HFFc6 (cell line): ENCODE measurements at places on chromosomes 2 and 18. TPM values are rescaled to one million over a fixed set of nuclear protein-coding genes. Genes with fewer than 3 reads are reported as not detected.
A peak's percentile ranks its signal among the peaks of the same experiment; 100 is the strongest.

- peaks cover 19% of the 10 kb centered on the region for H3K27me3 ChIP-seq
- H3K4me3 ChIP-seq: no peak overlapping the region
- H3K27ac ChIP-seq: no peak overlapping the region
- DNase-seq: no peak
- peaks cover 47% of the 10 kb centered on the region for H3K4me1 ChIP-seq
These were observed 159.4 kb upstream of the TWIST2 start for GRCh38 chr2:238688193-238689153.

DNA sequence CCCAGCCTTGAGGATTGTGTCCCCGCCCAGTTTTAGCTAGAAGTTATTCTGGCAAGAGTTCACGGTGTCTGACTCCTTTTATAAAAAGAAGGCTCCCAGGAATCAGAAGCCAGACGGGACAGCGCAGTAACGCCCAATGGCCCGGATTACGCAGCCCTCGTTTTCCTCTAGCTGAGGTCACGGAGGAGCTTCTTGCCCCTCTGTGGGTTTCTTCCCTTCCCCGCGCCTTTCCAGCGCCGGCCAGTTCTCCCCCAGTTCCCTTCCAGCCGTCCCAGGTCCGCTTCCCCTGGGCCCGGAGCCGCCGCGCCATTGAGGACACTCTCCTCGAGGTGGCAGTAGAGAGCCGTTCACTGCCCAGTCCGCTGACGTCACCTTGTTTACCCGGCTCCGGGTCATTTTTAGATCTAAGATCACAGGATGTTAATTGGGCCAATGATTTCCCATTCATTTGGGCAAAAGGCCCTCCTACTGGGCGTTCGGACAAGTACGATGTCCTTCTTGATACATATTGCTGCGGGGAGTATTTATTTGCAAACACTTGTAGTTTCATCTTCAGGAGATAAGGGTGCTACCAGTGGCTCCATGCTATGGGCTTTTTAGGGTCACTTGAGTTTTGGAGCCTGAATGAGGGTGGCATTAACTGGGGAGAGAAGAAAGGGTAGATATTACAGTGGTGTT, 81.5 kb upstream of the PPM1B start:
- H3K4me1 ChIP-seq: peaks cover 12% of the 10 kb centered on the region
- peak overlapping the region; percentile 3; the same call in 1 of the 2 replicates for H3K27ac ChIP-seq
- H3K36me3 ChIP-seq: no peaks in the 10 kb centered on the region
- peak; percentile 63 for DNase-seq
- peaks cover 6% of the 10 kb centered on the region; the same call in 1 of the 2 replicates for H3K27me3 ChIP-seq

- no peak for DNase-seq
- H3K27ac ChIP-seq: no peak overlapping the region
- no peaks in the 10 kb centered on the region for H3K27me3 ChIP-seq
- no peak overlapping the region for H3K4me3 ChIP-seq
- peaks cover 21% of the 10 kb centered on the region for H3K4me1 ChIP-seq
These were observed 96.6 kb upstream of the NRP2 start for GRCh38 chr2:205585449-205586383.

DNA sequence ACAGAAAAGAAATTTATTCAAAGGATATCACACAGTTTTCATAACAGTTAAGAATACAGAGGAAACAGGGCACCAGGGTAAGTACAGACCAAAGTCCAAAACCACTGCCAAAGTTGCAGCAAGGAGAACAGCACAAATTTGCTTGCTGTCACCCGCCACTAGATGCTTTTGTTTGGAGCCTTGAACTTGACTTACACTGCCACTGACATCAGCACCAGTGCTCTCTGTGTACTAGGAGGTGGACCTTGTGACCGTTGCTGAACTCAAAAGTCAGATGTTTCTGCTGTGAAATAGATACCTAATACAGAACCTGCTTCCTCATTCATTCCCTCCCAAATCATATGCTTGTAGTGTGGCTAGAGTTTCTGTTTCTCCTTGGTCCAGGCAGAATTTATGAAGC, 578.3 kb upstream of the TMEFF2 start:
- no peak overlapping the region for H3K27ac ChIP-seq
- no peak overlapping the region for H3K4me3 ChIP-seq
- no peaks in the 10 kb centered on the region; the same call in 1 of the 2 replicates for H3K36me3 ChIP-seq
- no peak for DNase-seq
- no peaks in the 10 kb centered on the region; the same call in 1 of the 2 replicates for H3K27me3 ChIP-seq

GRCh38 chr2:143489145-143489544, 359.9 kb downstream of the ARHGAP15 start:
- H3K4me3 ChIP-seq: peak overlapping the region; percentile 79
- H3K27ac ChIP-seq: peak overlapping the region; percentile 81
- peaks cover 21% of the 10 kb centered on the region for H3K4me1 ChIP-seq
- H3K27me3 ChIP-seq: no peaks in the 10 kb centered on the region; the same call in 1 of the 2 replicates

- peaks cover 34% of the 10 kb centered on the region for H3K4me1 ChIP-seq
- peaks cover 14% of the 10 kb centered on the region; the same call in 1 of the 2 replicates for H3K36me3 ChIP-seq
- H3K27ac ChIP-seq: peak overlapping the region; percentile 81
- no peak for DNase-seq
- peak overlapping the region; percentile 61 for H3K4me3 ChIP-seq
These were observed 123.6 kb upstream of the STK17B start for GRCh38 chr2:196295005-196295404.

DNA sequence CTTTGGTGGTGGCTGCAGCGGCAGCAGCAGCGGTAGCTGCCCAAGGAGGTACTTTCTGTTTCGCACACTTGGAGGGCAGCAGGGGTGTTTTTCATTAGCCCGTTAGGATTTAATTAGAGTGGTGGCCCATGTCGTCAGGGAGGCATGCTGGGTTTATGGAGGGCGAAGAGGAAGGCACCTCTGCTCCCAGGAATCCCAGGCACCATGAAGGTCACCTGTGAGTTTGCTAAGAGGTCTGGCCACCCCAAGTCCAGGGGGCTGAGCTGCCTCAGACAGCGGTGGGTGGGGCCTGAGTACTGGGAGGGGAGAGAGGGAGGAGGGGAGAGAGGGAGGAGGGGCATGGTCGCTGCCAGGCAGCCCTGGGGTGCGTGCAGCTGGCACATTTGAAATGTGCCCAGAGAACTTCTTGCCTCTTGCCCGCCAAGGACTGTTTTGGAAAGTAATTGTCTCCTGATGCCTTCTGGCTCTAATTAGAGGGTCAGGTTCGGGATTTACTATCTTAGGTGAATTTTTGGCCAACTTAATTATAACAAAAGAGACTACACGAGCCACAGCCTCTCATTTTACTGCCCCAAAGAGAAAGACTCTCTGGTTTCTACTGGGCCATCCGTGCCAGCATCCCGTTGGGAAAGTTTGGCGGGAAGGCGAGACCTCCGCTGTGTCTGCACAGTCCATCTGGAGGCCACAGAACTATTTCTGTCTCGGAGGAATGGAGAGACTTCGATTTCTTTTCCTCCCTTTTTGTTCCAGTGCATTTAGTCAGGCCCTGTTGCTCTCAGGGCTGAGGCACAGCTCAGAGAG, 62.0 kb downstream of the GLI2 start:
- peaks cover 8% of the 10 kb centered on the region for H3K27me3 ChIP-seq
- peaks cover 32% of the 10 kb centered on the region for H3K36me3 ChIP-seq
- H3K4me3 ChIP-seq: no peak overlapping the region
- peaks cover 76% of the 10 kb centered on the region for H3K4me1 ChIP-seq
- DNase-seq: no peak

GRCh38 chr2:45380131-45380836, 230.8 kb downstream of the SRBD1 start:
- DNase-seq: peak; percentile 30
- H3K27ac ChIP-seq: no peak overlapping the region
- no peak overlapping the region for H3K4me3 ChIP-seq
- H3K36me3 ChIP-seq: no peaks in the 10 kb centered on the region
- peaks cover 21% of the 10 kb centered on the region for H3K4me1 ChIP-seq

DNA sequence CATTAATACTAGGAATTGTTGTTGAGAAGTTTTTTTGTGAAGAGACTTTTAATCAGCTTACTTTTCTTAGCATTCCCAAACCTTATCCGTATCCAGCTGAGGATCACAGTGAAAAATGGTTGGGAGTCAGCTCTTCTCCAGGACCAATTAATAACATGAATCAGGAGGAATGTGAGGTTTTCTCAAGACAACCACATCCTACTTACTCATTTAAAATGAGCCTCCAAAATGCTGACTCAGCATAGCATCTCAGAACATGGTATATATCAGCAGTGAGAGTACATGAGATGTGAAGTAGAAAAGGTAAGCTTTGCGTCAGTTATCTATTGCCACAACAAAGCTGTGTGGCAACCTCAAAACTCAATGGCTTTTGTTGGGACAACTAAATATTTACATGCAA, 140.3 kb downstream of the NRP2 start:
- peak; percentile 76 for DNase-seq
- H3K4me1 ChIP-seq: peaks cover 16% of the 10 kb centered on the region
- peaks cover 10% of the 10 kb centered on the region for H3K27me3 ChIP-seq

- H3K27ac ChIP-seq: no peak overlapping the region
- peaks cover 6% of the 10 kb centered on the region; the same call in 1 of the 2 replicates for H3K36me3 ChIP-seq
- H3K27me3 ChIP-seq: no peaks in the 10 kb centered on the region
- DNase-seq: peak; percentile 12
These were observed 476.3 kb upstream of the VWC2L start for GRCh38 chr2:213934560-213934959.

GRCh38 chr2:223877721-223878410, 40.5 kb upstream of the AP1S3 start:
- peaks cover 4% of the 10 kb centered on the region; the same call in 1 of the 2 replicates for H3K27me3 ChIP-seq
- H3K4me3 ChIP-seq: no peak overlapping the region
- DNase-seq: no peak
- H3K4me1 ChIP-seq: no peaks in the 10 kb centered on the region
- no peak overlapping the region for H3K27ac ChIP-seq

DNA sequence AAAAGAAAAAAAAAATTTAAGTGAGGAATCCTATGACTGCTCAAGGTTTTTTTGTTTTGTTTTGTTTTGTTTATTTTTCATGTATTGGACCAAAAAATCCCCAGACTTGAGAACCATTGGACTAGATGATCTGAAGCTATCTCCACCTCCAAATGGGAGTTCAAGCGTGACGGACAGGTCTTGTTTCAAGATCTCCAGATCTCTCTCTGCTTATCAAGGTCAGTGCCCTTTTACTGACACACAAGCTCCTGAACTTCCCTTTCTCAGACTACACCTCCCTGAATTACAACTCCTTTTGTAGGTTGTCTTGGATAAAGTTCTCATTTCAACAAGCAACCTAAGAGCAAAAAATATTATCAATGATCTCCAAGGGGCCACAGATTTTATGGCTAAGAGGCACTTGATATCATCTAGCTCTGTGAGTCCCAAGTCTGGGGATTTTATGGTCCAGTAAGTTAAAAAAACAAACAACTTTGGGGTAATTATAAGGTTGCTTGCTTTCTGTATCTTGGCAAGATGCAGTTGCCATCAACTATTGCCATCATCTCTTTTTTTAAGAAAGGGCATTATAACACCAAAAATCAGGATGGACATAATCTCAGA, 396.0 kb upstream of the ATP5MC3 start:
- no peaks in the 10 kb centered on the region for H3K4me1 ChIP-seq
- H3K27me3 ChIP-seq: no peaks in the 10 kb centered on the region; the same call in 1 of the 2 replicates
- no peaks in the 10 kb centered on the region for H3K36me3 ChIP-seq
- H3K4me3 ChIP-seq: no peak overlapping the region

ADGRF3 gene
- 0.09 to 0.56 TPM in 2 of 3 replicates, not detected in the other for total RNA-seq

KRTCAP3 gene
- 0.43 to 0.78 TPM (median 0.76 TPM) in 3 replicates for total RNA-seq

CFAP221 gene
- total RNA-seq: not detected in 3 replicates

DCDC2C gene
- not detected in 3 replicates for total RNA-seq

RPS27A gene
- total RNA-seq: 902 and 923 TPM in 2 replicates

FBXO36 gene
- 1.3 to 2.5 TPM (median 1.6 TPM) in 3 replicates for total RNA-seq

LCLAT1 gene
- total RNA-seq: 21.0 to 26.0 TPM (median 25.3 TPM) in 3 replicates

KCNJ3 gene
- not detected in 3 replicates for total RNA-seq
